ENCODE measurements at places on chromosomes 3 and 15.

DNA sequence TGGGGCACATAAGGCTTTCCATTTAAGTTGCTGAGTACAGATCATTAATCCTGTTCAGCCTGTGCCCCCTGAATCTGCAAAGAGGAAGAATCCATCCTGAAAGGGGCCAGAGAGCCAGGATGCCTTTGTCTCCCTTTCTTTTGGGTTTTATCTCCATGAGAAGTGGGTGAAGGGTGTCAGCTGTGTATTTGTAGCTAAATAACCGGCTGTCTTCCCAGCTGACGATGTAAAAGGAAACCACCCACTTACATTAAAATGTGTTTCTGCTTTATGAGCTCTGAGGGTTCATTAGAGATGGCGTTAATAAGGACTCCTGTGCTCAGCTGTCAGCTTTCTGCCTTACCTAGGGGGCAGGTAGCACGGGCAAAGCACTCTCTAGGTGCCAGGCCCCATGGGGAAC, 83.4 kb downstream of the SLCO3A1 start:
- DNase-seq, result no peak

- DNase-seq, result no peak
Measured at GRCh38 chr3:57706462-57706861, 13.6 kb upstream of the DENND6A start.

DNA sequence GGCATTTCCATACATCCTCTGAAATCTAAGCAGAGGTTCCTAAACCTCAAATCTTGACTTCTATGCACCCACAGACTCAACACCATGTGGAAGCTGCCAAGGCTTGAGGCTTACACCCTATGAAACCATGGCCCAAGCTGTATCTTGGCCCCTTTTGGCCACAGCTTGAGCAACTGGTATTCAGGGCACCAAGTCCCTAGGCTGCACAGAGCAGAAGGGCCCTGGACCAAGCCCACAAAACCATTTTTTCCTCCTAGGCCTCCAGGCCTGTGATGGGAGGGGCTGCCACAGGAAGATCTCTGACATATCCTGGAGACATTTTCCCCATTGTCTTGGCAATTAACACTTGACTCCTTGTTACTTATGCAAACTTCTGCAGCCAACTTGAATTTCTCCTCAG, 54.4 kb upstream of the IL12A start:
- no peak for DNase-seq

DNA sequence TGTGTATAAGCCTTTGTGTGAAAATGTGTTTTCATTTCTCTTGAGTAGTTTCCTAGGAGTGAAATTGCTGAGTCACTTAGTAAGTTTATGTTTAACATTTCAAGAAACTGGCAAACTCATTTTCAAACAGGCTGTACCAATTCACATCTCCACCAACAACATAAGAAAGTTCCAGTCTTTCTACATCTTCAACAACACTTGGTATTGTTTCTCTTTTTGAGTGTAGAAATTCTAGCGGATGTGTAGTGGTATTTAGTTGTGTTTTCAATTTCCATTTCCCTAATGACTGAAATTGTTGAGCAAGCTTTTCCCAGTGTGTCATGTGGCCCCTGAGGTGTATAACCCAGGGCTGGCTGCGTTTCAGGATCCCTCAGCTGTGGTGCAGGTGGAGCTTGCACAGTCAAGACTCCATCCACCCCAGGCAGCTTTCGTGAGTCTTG, 258.5 kb downstream of the PDCD6IP start:
- DNase-seq, result no peak

GRCh38 chr3:188829576-188829975, 342.2 kb upstream of the TPRG1 start:
- no peak for DNase-seq

DNA sequence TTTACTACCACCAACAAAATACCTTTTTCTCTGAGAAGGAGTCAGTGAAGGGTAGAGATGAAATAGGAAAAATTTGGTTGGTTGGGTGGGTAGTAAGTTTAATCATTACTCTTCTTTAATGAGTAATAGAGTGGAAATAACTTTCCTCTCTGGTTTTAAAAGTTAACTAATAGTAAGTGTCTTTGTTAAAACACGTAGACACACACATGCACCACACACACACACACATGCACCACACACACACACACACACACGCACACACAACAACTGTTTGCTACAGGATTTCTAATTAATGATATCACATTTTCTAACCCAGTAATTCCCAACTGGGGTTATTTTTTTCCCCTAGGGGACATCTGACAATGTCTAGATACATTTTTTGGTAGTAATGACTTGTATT, 84.1 kb downstream of the CHL1 start:
- DNase-seq, result no peak

Measured in head of caudate nucleus (tissue), 42 donors.